KG1 (cell line): ENCODE measurements at places on chromosomes 1 and 21.
A peak's percentile ranks its signal among the peaks of the same experiment; 100 is the strongest.

- no peak for DNase-seq
Measured at GRCh38 chr21:35525443-35525842, 476.3 kb upstream of the RUNX1 start.

DNA sequence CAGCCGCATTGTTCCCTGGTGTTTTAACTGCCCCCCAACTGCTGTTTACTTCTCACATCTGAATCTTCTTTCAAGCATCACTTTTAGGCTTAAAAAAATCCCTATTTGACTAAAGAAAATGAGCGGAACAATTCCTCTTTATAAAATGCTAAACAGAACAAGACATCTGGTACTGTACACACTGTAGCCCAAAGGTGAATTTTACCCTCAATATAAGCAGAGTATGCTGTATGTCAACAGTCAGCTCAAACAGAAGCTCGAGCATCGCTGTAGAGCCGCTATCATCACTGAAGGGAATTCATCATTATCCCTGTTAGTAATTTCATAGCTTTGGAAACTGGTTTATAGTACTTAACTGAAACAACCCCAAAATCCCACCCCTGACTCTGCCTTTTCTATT, 85.3 kb downstream of the LRRC8D start:
- no peak for DNase-seq

DNA sequence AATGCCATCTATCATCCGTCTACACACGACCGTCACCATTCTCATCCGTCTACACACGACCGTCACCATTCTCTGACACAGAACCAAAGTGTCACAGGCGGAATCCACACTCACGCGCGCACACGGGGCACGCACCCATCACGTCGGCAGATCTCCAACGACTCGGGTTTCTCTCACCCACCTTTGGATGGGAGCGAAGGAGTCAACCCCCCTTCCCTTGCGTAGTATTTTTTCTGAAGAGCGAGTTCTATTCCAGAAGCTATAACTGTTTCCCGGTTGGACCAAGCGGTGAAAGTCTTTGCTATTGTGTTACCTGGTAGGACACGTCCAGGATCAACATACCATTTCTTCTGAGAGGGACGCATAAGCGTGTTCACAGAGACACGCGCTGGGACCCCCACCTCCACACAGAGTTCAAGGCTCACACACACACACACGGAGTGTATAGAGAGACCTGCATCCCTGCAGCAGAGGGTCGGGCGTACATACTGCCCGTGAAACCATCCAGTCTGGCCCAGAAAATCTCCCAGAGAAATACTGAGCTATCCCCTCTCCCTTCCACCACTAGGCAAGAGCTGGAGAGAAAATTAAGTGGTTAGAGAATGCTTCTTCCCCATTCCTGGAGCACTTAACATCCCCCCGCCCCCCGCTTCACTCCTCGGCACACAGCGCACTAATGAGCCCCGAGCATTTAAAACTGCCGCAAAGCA, 741 bp downstream of the DUSP10 start:
- DNase-seq = no peak

DNA sequence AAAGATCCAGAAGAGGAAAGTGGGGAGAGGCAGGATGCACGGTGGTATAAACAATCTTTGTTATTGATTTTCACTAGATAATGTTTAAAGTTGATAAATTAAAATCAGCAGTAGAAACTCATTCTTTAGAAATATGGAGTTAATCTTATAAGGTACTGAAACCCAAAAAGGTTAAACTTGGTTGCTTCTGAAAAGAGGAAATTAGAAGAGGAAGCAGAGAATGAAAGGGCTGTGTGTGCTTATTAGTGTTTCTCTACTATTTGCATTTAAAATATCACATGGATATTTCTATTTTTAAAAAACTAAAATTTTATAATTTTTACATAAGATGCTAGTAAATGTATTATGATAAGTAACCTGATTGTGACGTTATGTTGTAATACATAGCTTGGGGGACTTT, 24.4 kb downstream of the C1orf141 start:
- DNase-seq = peak; percentile 1

DNA sequence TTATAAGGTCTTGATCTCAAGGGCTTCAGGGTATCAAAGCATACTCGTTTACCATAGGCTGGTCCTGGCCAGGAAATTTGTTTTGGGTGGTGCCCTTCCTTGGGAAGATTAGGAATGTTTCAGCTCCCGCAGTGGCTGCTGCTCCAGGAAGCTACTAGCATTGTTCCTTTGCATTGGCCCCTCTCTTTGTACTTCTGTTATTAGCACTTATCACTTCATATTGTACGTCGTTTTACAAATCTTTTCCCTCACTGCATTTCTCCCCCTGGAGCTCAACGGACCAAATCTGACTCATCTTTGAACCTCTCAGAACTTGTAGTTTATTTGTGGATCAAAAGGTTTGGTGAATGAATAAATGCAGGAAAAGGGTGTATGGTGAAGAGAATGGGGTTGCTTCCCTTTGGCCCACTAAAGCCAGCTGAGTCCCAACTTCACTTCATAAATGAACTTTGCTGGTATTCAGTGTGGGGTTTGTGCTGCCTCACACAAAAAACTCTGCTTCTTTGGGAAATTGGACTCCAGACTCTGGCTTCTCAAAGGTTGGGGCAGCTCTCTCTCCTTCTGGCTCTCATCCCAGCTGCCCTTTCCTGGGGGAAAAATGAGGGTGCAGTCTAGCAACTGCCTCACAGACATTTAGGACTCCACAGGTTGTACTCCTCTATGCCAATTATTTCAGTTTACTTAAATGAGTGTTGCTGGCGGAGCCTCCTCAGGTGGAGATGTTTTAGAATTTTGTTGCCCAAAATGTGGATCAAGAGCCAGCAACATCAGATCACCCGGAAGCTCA, 5.9 kb downstream of the GNAT2 start:
- DNase-seq = no peak

DNA sequence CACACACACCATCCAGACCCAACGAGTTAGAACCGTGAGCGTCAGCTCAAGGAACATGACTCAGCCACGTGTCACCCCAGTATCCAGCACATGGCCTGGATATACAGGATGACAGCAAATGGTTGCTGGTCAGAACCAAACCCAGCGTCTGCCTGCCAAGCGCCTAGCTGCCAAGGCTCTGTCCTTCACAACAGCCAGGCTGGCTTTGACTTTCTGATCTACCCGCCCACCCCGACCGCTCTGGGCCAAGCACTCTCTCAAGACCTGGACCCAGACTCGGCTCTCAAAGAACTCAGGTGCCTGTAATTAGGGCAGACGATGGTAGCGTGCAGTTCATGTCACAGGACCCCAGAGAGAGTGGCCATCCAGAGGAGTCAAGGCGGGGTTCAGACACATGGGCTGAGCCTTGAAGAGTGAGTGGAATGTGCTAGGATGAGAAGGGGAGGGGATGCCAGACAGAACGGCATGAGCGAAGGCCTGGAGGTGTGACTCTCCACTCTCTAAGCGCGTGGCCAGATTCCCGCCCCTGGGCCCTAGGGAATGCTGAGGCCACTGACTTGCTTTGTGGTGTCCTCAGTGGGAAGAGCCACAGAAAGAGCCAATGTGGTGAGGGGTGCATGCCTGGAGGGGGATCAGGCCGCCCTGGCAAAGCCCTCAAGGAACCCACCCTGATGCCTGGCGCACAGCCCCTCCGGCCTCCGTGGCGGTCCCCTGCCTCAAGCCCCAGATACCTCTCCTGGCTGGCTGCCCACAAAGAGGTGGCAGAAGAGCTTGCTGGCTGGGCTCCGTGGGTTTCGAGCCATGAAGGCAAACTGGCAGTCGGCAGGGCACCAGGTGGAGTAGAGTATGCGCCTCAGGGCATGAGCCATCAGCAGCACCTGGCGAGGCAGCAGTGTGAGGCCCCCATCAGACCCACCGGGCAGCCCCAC, 7.0 kb downstream of the SH2D5 start:
- DNase-seq = no peak

DNA sequence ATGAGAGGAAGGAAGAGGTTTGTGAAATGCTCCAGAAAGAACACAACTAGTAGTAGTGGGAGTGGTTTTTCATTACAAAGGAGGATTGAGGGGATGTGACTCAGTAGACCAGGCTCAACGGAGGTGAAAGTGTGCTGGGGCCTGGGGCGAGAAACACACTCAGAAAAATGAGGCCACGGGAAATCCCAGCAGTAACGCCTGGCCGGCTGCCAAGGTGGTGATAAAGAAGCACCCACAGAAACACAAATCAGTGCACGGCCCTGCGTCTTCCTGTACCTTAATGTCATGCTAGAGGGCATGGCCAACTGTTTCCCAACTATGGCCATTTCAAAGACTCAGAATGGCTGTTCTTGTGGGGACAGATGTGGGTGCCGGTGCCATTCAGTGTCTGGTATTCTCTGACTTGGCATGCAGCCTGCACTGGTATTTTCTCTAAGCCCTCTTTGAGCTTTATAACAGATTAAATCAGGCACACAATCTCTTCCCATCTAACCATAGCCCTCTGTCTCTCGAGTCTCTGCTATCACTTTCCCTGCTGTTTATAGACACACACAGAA, 38.2 kb downstream of the URB2 start:
- no peak for DNase-seq

- peak; percentile 89 for DNase-seq
Measured at GRCh38 chr1:234980645-234981396, 147.8 kb downstream of the TOMM20 start.

DNA sequence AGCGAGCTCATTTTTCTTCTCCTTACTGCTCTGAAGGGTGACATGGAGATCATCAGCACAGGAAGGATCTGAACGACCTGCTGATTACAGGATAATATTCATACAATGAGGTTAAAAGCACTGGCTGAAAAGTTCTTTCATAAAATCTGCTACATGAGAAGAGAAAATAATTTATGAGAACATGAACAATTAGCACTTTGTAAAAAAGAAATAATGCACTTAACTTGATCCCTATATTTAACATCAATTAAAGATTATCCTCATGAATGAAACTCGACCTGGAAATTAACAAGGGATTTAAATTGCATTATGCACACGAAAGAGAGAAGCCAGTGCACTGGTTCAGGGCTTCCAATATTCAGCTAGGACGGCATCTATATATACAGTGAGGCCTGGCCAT, 46.6 kb downstream of the RRAGC start:
- no peak for DNase-seq

- no peak for DNase-seq
Measured at GRCh38 chr21:45410151-45410864, 5.3 kb downstream of the COL18A1 start.

- no peak for DNase-seq
Measured at GRCh38 chr1:116725798-116726197, 28.4 kb upstream of the CD2 start.

GRCh38 chr1:198756470-198756869, 117.6 kb downstream of the PTPRC start:
- no peak for DNase-seq

DNA sequence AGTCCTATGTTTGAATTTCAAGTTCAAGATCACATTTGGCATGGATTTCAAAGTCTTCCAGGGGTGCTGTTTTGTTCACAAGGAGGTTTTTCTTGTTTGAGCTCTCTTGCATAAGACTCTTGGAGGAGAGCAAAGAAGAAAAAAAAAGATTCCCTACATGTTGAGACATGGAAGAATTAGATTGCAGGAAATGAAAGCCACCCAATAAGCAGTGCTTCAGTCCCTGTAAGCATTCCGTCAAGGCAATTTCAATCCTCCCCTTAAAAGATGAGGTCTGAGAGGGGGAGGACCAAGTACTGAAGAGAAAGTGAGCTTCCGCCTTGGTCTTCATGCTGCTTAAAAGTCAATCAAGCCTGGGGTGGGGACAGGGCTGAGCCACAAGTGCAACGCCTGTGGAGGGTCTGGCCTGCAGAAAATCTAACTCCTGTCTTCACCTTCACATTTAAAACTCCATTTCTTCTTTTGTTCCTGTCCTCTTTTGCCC, 50.2 kb downstream of the LPAR3 start:
- no peak for DNase-seq

- no peak for DNase-seq
Measured at GRCh38 chr1:217244971-217245370, 385.9 kb downstream of the GPATCH2 start.

DNA sequence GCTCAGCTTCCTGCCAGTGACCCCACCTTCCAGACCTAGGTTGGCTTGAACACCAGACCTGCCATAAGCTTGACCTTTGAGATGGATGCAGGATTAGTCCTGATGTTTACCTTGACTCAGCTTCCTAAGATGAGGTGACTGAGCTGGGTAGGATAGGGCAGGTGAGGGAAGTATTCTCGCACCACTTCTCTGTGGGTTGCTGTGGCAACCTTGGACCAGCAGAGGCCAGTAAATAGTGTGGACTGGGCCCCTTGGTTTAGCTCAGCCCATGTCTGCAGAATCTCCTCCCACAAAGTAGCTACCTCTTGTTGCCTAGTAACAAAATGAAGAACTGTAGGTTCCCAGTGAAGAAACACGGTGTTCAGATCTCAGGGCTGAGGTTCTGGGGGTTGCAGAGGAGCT, 8.4 kb downstream of the RPS6KA1 start:
- DNase-seq = peak; percentile 41

DNA sequence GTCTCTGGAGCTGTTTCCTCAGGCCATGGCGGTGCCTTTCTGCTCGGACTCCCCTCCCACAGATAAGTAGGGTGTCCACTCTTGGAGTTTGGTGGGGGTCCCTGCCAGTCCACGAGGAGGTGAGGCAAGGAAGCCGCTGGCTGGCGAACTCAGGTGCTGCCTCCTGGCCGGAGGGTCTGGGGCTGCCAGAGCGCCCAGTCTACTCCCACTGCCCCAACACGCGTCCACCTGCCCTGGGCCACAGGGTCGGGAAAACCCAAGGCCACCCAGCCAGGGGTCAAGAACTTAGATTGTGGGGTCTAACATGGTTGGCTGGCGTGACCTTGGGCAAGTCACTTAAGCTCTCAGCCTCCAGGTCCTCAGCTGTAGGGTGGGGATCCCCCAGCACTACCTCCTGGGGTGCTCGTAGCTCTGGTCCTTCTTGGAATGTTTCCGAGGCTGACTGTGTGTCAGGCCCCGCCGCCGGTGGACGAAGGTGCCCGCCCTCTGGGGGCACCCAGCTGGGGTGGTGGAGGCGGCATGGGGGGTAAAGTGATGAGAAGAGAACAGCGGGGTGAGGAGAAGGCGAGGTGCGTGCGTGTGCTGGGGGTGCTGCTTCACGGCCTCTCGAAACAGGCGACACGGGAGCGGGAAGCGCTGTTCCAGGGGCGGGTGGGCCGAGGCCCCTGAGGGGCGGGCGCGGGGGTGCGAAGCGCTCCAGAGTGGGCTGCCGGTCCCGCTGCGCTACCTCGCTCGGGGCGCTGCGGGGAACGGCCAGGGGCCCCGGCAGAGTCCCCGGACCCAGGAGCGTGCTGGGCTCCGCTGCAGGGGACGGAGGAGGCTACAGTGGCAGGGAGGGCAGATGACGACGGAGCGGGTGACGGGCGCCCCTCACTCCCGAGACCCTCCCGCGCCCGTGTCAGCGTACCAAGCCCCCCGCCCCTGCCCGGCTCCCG, 1.2 kb downstream of the SH2D5 start:
- no peak for DNase-seq

- DNase-seq = no peak
Measured at GRCh38 chr1:59113876-59114457, 182.9 kb upstream of the FGGY start.

GRCh38 chr1:241985787-241986186, 13.1 kb downstream of the MAP1LC3C start:
- peak; percentile 4 for DNase-seq

GRCh38 chr1:156496211-156496761, 4.3 kb downstream of the MEF2D start:
- DNase-seq = no peak

GRCh38 chr1:209840611-209841010, 12.8 kb downstream of the UTP25 start:
- DNase-seq = no peak
